Astrocyte (in vitro differentiated cells and primary cell): ENCODE measurements at places on chromosomes 16 and 17. TPM values are rescaled to one million over a fixed set of nuclear protein-coding genes. Genes with fewer than 3 reads are reported as not detected.

- DNase-seq = no peak
Observed at GRCh38 chr16:69345923-69346322, 5.7 kb downstream of the TMED6 start.

Gene PIK3R5
- total RNA-seq = 0.30 TPM in 1 of 2 replicates, not detected in the other

DNA sequence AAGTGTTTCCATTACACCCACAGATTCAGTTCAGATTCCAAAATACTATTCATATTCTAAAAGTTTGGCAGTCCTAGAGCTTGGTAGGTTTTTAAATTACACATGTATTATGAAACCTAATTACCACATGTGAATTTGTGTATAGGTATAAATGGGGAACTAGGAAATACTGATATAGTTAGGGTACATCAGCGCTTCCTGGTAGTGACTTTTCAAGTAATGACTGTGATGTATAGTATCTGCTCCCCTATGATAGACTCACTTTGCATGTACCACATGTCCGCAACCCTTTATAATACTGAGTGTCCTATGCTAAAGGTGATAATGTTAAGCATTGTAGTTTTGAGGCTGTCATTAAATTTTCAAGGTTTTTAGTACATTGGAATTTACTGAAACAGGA, 22.9 kb downstream of the CDK12 start:
- DNase-seq = no peak

Gene CD7
- 0.18 and 0.24 TPM in 2 replicates for total RNA-seq

DNA sequence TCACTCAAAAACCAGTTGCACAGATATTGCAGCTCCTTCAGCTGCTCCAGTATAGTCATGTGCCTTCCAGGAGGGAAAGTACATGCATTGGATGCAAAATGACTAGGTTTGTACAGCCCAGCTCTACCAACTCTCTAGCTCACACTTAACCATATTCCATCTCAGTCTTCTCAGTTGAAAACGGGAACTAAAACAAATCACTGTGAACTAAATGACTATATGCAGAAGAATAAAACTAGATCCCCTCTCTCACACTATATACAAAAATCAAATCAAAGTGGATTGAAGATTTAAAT, 24.9 kb downstream of the DCUN1D3 start:
- DNase-seq = no peak

GRCh38 chr17:74512624-74513091, 18.6 kb downstream of the CD300LB start:
- DNase-seq = peak; percentile 85

Gene TMEM100
- 6.0 and 7.3 TPM in 2 replicates for total RNA-seq

DNA sequence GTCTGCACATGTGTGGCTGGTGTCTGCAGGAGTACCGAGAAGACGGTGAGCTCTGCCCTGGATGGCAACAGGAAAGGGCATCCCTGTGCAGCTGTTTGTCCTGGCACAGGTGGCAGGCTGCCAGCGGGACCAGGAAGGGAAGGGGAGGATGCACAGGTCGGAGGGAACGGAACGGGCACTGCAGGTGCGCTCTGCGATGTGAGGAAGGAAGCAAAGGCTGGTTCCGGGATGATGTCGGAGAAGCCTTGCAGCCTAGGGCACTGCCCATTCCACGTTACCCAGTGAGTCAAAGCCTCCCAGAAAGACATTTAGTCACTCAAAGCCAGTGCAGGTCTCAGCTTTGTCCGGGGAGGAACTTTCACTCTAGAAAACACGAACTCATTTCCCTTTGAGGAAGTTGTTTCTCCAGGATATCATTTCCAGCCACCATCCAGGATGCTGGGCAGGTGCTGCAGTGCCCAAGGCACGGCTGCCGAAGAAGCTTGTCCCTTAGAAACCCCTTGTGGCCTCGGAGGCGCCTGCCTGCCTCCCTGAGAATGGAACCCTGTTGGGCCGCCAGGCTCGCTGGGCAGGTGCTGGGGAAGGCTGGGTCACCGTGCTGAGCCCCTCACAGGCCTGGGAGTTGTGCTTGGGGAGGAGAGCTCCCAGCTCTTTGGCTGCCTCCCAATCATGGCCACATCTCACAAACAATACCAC, 4.5 kb upstream of the TMEM235 start:
- no peak for DNase-seq

DNA sequence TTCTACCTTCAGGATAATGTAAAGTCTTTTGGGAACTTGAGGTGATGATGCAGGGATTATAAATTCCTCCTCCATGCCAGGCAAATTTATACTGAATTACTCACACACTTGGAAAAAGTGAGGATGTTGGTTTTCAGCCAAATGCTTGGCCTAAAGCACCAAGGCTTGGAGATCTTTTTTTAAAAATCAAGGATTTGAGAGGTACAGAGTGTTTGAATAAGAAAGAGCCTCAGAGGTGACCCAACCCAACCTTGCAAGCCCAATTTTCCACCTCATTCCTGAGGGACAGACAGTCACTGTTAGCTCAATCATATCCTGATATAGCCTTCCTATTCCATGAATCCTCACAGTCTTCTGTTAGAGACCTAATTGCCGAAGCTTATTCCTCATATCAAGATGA, 14.0 kb downstream of the GRIN2A start:
- DNase-seq = peak; percentile 91

DNA sequence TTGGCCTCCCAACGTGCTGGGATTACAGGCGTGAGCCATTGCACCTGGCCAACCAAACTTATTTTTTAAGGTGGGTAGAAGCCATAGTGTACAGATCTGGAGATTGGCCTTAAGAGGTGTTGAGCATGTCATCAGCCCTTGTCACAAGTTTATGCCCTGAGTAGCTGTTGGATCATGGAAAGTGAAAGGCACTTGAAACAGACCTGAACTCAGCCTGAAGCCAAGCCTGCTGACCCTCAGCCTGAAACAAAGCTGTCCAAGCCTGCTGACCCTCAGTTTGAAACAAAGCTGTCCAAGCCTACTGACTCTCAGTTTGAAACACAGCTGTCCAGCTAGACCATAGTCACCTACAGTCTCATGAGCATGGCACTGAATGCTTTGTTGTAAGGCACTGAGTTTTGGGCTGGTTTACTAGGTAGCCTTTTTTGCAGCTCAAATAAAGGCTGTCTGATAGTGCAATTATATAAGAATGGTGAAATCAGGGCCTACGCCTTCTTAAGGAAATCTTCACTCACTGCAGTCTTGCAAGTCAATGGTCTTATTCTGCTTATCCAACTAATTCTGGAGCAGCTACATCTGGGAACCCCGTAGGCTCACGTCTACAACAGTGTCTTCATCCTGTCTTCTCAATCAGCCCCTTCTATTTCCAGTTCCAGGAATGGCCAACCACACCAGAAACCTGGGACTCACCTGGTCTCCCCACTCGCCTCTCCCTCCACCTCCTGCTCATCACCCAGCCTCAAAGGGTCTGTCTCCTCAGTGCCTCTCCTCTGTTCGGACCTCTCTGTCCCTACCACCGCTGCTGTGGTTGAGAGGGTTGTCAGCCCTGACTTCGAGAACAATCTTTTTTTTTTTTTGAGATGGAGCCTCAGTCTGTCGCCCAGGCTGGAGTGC, 2.9 kb upstream of the NPIPB15 start:
- no peak for DNase-seq

Gene HP
- total RNA-seq = not detected in 2 replicates

Gene GPR142
- total RNA-seq = not detected in 2 replicates

GRCh38 chr17:38608648-38609047, 2.9 kb upstream of the SRCIN1 start:
- no peak for DNase-seq

Gene TAC4
- total RNA-seq = not detected in 2 replicates

GRCh38 chr16:13441675-13442074, 478.3 kb upstream of the ERCC4 start:
- no peak for DNase-seq

Gene ST6GALNAC2
- total RNA-seq = 0.79 TPM in 1 of 2 replicates, not detected in the other

DNA sequence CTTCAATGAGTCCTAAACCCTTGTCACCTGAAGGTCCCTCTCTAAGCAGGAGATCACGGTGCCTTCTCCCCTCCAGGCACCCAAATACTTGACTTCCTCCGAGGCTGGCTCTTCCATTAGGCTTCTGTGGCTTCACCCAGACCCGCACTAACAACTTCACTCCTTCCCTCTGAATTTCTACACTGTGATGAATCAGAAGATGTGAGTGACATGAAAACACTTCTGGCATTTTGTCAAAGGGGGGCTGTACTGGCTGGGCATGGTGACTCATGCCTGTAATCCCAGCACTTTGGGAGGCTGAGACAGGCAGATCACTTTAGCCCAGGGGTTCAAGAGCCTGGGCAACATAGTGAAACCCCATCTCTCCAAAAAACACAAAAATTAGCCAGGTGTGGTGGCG, 72.6 kb upstream of the CNEP1R1 start:
- peak; percentile 12 for DNase-seq

Gene C17orf67
- total RNA-seq = 2.2 and 2.8 TPM in 2 replicates
